ENCODE measurements at places on chromosomes 12 and 14.

GRCh38 chr12:5102806-5103205 is 59.1 kb downstream of the KCNA5 start:
- H3K27ac ChIP-seq = no peak overlapping the region
- H3K4me1 ChIP-seq = no peaks in the 10 kb centered on the region
- H3K4me3 ChIP-seq = no peak overlapping the region
- H3K27me3 ChIP-seq = peaks cover 23% of the 10 kb centered on the region
- H3K36me3 ChIP-seq = no peaks in the 10 kb centered on the region
- no peak for DNase-seq

DNA sequence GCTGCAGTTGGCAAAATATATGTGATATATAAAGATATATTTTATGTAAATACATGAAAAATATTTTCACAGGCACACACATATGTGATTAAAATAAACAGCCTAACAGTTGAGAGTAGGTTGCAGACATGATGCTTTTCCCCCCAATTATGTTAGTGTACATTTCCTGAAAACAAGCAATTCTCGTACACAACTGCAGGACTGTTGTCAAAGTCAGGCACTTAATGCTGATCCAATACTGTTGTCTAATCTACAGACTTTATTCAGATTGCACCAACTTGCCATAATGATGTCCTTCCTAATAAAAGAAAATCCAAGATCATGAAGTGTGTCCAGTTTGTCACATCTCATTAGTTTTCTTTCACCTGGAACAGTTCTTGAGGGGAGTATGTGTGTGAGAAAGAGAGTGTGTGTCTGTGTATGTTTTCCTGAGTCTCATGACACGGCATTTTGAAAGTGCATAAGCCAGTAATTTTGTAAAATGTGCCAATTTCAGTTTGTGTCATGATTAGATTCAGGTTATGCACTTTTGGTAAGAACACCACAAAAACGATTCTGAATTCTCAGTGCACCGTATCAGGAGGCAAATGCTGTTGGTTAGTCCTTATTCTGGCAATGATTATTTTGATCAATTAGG is 16.5 kb upstream of the SEL1L start:
- H3K4me1 ChIP-seq = no peaks in the 10 kb centered on the region
- H3K27me3 ChIP-seq = no peaks in the 10 kb centered on the region
- no peak for DNase-seq

DNA sequence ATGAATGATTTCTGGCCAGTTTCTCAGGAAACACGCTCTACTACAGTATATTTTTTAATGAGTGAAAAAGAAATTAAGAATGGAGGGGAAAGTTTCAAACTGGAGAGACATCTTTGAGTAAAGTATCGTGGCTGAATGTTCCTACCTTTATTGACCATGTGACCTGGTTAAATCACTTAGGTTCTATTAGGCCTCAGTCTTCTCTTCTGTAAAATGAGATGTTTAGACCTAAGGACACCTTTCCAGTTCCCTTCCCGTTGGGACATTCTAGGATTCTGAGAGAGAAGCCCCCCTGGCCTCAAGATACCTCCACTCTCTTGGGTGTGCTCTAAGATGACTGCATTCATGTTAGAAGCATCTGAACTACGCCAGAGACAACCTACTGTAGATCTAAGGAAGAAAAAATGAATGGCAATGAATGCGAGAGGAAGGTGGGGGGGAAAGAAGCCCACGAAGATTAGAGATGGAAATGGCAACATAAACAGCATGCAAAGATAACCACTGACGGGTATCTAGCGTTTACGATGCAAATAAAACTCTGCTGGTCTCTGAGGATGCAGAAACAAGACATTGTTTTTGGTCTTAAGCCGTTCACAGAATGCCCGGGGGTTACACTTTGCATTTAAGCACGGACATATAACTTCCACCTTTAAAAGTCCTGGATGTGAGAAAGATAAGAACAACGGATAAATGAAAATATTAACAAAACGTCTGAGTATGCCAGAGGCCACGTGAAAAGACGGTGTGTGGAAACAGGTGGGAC is 599 bp upstream of the CPSF6 start:
- H3K4me3 ChIP-seq = peak overlapping the region; percentile 92
- no peaks in the 10 kb centered on the region for H3K36me3 ChIP-seq
- H3K27ac ChIP-seq = peak overlapping the region; percentile 99
- no peak for DNase-seq
- no peaks in the 10 kb centered on the region for H3K27me3 ChIP-seq
- H3K4me1 ChIP-seq = peaks cover 33% of the 10 kb centered on the region

DNA sequence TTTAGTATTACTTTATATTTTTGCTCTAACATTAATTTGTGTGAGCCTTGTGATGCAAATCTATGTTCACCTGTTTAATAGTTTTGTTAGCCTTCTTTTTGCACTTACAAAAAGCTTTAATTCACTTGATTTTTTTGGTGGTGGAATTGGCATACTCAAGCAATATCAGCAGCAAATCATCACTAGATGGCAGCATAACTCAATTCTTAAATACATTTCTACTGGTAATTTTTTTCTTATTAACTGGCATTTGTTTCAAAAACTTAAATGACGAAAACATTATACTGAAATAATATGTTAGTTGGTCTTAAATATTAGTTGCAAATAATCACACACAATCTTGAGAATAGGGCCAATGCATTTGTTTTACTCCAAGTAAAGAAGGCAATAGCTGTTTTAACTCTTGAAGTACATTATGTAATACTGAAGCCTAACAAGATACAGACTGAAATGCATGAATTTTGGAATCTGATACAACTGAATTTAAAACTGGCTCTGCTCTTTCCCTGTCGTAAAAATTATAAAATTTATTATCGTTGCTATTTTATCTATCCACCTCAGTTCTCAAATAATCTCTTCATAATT is 151.5 kb downstream of the ATXN7L3B start:
- no peak for DNase-seq
- no peaks in the 10 kb centered on the region for H3K36me3 ChIP-seq
- H3K27ac ChIP-seq = no peak overlapping the region
- H3K4me1 ChIP-seq = no peaks in the 10 kb centered on the region
- H3K4me3 ChIP-seq = no peak overlapping the region

DNA sequence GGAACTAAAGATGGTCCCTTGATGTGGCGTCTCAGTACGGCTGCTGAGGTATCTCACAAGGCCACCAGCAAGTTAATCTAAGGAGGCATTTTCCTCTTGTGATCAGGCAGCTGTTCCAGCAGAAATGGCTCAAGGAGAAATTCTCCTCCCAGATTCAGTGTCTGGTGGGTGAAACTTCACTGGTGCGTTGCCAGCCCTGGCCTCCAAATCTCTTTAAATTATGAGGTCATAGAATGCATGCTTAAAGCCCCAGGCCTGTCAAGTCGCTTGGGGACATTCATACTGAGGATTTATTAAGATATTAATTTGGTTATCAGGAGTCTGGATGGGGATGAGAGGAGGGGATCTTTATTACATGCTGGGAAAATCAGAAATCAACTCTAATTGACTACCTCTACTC is 72.9 kb downstream of the PPP2R5C start:
- H3K4me3 ChIP-seq = no peak overlapping the region
- DNase-seq = no peak
- no peak overlapping the region for H3K27ac ChIP-seq
- no peaks in the 10 kb centered on the region for H3K27me3 ChIP-seq
- peaks cover 24% of the 10 kb centered on the region for H3K4me1 ChIP-seq
- H3K36me3 ChIP-seq = peaks cover 2% of the 10 kb centered on the region

DNA sequence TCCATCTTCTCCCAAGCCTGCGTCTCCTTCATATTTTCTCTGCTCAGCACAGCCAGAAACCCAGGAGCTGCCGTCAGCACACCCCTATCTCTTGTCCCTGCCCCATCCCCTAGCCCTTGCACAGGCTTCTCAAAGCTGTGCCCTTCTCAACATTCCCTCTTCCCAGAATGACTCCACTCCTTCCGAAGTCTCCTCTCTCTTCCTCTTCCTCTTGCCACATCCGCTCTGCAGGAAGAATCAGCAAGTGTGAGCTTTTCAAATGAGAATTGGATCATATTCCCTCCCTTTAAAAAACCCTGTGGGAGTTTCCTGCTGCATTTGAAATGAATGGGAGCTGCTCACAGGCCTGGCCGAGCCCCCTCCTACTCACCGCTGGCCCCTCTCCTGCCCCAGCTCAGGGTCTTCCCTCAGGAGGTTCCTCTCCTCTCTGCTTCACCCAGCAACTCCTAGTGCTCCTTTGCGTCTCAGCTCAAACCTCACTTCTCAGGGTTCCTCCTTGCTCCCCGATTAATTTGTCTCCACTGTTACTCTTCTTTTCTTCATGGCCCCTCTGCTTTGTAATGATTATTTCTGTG is 528.5 kb upstream of the CCDC196 start:
- H3K27me3 ChIP-seq = no peaks in the 10 kb centered on the region
- no peak overlapping the region for H3K27ac ChIP-seq
- H3K4me3 ChIP-seq = no peak overlapping the region
- no peak for DNase-seq
- no peaks in the 10 kb centered on the region for H3K4me1 ChIP-seq
- H3K36me3 ChIP-seq = no peaks in the 10 kb centered on the region

DNA sequence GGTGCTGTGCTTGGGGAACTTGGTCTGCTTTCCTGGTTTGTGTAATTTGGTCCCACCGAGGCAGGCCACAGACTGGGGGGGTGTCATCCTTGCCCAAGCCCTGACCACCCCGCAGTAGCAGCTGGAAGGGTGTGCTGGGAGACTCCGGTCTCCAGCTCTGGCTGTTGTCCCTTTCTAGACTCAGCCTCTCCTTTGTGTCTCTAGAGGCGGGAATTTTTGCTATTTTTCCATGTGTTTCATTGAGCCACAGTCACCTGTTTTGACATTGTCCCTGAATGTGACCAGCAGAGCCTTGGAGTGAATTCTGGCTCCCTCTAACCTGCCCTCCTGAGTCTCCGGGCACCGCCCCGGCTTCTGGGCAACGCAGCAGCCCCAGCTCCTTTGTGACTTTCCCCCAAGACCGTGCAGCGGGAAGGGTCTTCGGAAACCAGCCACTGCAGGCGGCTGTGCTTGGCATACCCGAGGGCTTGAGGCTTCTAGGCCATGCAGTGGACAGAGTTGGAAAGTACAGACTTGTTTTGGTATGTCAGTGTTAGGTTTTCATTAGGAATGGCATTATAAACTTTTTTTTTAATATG is 98.6 kb downstream of the TNFAIP2 start:
- H3K27me3 ChIP-seq = peaks cover 31% of the 10 kb centered on the region
- H3K4me3 ChIP-seq = no peak overlapping the region
- peak; percentile 41 for DNase-seq
- H3K4me1 ChIP-seq = peaks cover 9% of the 10 kb centered on the region
- H3K27ac ChIP-seq = no peak overlapping the region

DNA sequence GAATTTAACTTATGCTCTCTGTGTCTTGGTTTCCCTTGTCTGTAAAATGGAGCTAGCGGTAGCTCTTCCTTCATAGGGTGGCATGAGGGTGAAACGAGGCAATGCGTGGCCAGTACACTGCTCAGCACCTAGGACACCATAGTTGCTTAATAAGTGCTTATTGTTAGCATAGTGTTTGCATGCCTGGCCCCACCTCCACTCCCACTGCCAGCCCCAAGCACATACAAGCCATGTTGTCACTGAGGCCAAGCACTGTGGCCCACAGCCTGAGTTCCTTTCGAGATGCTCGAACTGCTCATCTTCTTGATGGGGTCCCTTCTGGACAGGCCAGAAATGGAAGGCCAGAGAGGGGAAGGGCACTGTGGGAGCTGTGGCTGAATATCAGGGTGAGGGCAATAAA is 839 bp downstream of the FICD start:
- H3K36me3 ChIP-seq = peaks cover 31% of the 10 kb centered on the region
- no peak overlapping the region for H3K27ac ChIP-seq
- H3K27me3 ChIP-seq = no peaks in the 10 kb centered on the region

- no peak for DNase-seq
- H3K4me1 ChIP-seq = no peaks in the 10 kb centered on the region
- H3K27me3 ChIP-seq = no peaks in the 10 kb centered on the region
Observed at GRCh38 chr14:24465805-24466204, 23.2 kb upstream of the SDR39U1 start.

DNA sequence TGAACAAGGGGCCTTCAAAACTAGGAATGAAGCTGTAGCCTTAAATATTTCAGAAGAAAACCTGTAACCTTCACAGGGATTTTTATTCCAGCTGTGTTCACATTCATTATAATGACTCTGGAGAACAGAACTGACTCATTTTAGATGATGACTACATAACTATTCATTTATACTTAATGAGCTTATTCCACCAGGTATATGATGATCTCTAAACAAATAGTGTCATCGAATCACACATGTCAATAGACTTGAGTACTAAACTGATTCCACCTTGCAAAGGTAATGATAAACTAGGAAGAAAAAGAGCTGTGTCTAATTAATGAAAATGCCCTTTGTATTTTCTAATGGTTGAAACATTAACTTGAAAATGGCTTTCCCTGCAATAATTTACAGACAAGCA is 433.2 kb downstream of the PDZRN4 start:
- H3K27ac ChIP-seq = no peak overlapping the region
- no peak overlapping the region for H3K4me3 ChIP-seq
- no peak for DNase-seq
- H3K36me3 ChIP-seq = no peaks in the 10 kb centered on the region

DNA sequence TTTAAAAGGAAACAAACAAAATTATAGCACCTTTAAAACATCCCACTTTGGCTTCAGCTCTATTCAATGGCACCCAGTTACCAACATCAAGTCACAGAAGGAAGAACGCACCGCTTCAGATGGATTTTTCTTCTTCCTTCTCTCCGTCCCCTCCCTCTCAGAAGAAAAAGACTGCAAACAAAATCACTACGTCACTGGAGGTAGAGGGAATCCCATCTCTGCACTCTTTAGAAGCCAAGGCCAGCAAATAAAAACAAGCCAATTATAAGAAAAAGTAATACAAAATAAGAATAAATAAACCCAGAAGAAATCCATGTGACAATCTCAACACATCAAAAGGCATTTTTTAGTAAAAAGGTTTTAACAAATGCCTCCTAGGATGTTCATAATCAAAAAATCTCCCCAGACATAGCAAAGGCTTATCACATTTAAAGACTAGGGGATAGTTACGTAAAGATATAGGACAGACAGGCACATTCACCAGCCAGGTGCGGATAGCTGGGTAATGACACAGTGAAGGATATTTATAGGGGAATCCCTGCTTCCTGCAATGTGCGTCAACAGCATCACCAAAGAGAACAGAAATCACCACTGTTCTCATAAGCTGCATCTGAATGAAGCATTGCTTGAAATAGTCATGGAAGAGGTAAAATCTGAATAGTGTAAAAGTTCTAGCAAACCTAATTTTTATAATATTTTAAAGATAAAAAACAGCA is 89.4 kb downstream of the R3HDM2 start:
- peaks cover 8% of the 10 kb centered on the region for H3K4me1 ChIP-seq
- H3K4me3 ChIP-seq = no peak overlapping the region
- DNase-seq = no peak
- peaks cover 3% of the 10 kb centered on the region for H3K36me3 ChIP-seq

- H3K36me3 ChIP-seq = no peaks in the 10 kb centered on the region
- DNase-seq = no peak
- H3K4me1 ChIP-seq = no peaks in the 10 kb centered on the region
- no peak overlapping the region for H3K4me3 ChIP-seq
Observed at GRCh38 chr12:79121486-79121885, 256.9 kb downstream of the SYT1 start.

DNA sequence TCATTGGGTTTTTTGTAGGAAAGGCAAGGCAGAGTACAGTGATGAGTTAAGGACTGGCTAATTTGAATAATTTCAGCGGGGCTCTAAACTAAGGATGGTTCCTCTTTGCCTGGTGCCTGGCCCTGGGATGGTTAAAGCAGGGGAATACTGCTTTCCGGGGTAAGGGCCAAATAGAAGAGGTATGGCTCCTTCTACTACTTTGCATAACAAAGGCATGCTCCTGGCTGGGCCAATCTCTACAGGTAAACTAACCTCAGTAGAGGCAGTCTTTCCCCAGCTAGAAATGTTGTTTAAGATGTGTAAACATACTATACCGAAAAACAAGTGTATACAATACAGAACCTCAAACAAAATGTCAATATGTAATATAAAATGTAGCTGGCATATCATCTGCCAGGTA is 1239.0 kb downstream of the SLC16A7 start:
- no peaks in the 10 kb centered on the region for H3K36me3 ChIP-seq
- H3K4me1 ChIP-seq = no peaks in the 10 kb centered on the region
- no peak overlapping the region for H3K4me3 ChIP-seq

All from suprapubic skin (tissue), 4 donors.